Activated CD8-positive, alpha-beta memory T cell treated with anti-CD3 and anti-CD28 coated beads for 36 hours (primary cell): ENCODE measurements at places on chromosomes 16 and 17. TPM values are rescaled to one million over a fixed set of nuclear protein-coding genes. Genes with fewer than 3 reads are reported as not detected.

ACAP1 gene
- total RNA-seq, result 241 TPM

TBC1D3 gene
- not detected for total RNA-seq

ABCA9 gene
- not detected for total RNA-seq

PLA2G10 gene
- not detected for total RNA-seq
